ENCODE measurements at places on chromosomes 11 and 22.

DNA sequence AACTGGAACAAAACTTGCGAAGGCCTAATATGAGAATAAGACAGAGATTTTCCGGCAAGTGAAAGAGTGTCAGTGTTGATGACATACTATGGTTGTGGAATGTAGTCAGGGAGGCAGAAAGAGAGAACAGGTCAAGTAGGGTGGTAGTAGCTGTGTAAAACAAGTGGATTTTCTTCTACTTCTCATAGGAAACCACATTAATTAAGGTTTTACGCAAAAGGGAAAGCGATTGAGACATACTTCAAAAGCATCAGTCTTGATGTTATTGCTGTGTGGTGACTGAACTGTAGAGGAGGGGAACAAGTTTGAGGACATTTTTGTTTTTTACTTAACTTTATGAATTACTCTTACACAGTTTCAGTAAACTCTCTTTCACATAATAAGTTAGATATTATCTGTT, 186.0 kb upstream of the CNTN5 start:
- DNase-seq = no peak

DNA sequence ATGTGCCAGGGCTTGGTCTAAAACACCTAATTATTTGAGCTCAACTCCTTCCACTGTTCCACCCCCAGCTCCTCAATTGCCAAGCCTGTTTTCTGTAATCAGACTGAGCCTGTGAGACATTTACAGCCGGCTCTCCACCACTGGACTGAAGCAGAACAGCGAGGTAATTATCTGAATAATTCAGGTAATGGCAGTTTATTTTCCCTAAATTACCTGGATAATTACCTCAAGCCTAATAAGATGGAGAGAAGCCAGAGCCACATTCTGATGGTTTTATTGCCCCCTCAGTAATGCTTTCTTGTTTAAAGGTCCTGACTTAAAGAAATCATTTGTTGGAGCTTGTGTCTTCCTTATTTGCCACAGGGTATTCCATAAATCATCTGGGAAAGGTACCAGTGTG, 64.2 kb downstream of the FZD4 start:
- no peak for DNase-seq

DNA sequence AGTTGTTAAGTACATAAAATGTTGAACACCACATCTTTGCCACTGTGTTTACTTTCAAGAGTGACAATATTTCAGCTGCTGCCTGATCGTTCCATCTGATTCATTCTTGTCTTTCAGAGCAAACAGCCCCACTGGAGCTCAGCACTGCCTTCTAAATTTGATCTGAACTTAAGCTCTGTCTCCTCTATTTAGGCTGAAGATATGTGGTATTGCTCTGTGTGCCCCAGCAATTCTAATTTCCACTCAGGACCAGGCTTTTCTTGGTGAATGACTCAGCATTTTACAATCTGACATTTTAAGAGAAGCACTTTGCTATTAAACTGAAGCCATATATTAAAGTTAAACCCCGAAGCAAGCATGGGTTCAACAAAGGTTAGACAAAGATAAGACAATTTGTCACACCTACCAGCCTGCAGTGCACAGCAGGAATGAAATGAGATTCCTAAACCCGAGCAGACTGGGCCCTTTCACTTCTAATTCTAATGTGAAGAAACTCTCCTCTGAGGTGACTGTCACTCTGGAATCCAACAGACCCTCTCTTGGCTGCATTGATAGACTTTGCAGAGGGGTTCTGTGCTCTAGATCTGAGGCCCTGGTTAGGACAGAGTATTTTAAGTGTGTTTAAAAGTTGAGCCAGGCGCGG, 41.7 kb upstream of the PLET1 start:
- DNase-seq = no peak

- no peak for DNase-seq
Measured at GRCh38 chr11:30358536-30358935, 35.6 kb downstream of the ARL14EP start.

- no peak for DNase-seq
Measured at GRCh38 chr11:128437136-128437535, 150.2 kb downstream of the ETS1 start.

GRCh38 chr11:35857922-35858321, 85.9 kb upstream of the LDLRAD3 start:
- DNase-seq = no peak

- no peak for DNase-seq
Measured at GRCh38 chr11:81477277-81477676, 1256.4 kb downstream of the FAM181B start.

DNA sequence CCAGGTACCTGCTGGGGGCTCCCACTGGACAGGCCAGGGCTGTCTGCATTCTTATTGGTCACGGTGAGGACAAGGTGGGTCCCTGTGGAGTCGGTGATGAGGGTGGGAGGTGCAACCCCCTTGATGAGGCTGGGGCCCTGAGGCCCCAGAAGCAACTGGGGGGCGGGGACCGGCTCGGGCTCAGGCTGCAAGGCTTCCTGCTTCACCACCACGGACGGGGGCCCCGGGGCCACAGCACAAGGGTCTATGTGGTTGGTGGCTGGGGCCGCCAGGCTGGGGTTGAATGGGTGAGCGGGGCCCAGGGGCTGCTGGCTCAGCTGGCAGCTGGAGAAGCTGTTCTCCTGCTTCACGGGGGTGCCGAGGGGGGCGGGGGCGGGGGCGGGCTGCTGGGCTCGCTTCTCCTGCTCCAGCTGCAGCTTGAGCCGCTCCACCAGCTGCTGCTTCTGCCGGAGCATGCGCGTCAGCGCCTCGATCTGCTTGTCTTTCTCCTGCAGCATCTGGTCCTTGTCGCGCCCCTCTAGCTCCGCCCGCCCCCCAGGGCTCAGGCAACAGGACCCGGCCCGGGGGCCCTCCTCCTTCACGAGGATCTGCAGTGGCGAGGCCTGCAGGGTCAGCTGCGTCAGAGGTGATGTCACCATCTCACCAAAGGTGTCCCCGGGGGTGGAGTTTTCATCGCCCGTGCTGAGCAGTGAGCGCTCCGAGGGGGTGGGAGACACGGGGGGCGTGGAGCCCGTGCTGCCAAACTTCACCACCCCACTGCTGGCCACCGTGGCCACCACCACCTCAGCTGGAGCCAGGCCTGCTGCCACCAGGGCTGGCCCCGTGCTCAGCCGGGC, 48.2 kb downstream of the SGSM3 start:
- DNase-seq = no peak

GRCh38 chr22:37198258-37199102, 10.4 kb upstream of the C1QTNF6 start:
- peak; percentile 58 for DNase-seq

GRCh38 chr11:132140056-132140455, 769.6 kb downstream of the NTM start:
- no peak for DNase-seq

DNA sequence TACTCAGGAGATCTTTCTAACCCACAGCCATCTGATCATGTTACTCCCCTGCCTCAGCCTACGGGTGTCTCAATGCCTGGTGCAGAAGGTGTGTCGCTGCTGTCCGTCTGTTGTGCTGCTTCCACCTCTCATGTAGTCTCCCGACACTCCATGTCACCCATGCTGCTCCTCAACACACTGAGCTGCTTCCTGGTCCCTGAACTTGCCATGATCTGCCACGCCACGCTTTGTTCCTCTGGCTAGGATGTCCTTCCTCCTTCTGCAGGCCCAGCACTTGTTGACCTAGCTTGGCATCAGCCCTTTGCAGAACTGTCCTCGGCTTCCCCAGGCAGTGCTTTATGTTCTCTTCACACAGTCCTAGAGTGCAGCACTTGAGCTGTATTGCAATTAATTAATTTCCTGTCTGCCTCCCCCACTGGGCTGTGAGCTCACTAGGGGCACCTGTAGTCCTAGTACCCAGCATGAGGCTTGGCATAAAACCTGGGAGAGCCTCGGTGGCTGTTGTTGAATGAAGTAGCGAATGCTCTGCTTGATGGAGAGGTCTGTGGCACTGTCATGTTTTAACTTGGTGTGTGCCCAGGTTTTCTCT, 9.5 kb downstream of the GTPBP1 start:
- no peak for DNase-seq

- DNase-seq = no peak
Measured at GRCh38 chr22:27226666-27227065, 569.3 kb downstream of the MIAT start.

DNA sequence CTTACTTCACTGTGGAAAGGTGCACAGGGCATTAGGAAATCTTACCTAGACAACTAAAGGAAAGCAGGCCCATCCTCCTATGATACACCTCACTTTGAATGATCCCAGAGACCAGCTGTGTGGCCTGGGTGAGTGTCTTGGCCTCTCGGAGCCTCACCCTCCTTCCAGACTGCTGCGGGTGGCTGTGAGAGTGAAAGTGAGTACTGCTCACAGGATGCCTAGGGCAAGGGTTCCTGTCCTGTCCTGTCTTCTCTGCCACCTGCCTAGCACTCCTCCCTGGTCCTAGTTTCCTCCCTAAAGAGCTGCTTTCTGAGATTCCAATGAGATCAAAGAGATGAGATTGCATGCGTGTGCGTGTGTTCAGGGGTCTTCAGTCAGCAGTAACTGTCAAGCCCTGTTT, 19.5 kb upstream of the ADORA2A start:
- peak; percentile 65 for DNase-seq

DNA sequence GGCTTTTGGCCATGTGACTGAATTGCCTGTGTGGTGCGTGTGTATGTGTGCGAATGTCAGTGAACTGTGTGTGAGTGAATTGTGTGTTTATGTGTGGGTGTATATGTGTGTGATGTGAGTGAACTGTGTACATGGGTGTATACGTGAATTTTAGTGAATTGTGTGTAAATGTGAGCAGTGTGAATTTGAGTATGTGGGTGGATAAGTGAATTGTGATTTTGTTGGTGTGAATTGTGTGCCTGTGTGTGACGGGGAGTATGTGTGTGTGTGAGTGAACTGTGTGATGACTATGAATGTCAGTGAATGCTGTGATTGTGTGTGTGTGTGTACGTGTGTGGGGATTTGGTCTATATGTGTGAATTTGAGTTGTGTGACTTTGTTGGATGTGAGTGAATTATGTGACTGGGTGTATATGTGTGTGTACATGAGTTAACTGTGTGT, 3.5 kb downstream of the DDTL start:
- no peak for DNase-seq

- DNase-seq = no peak
Measured at GRCh38 chr11:129881570-129882170, 13.7 kb downstream of the NFRKB start.

DNA sequence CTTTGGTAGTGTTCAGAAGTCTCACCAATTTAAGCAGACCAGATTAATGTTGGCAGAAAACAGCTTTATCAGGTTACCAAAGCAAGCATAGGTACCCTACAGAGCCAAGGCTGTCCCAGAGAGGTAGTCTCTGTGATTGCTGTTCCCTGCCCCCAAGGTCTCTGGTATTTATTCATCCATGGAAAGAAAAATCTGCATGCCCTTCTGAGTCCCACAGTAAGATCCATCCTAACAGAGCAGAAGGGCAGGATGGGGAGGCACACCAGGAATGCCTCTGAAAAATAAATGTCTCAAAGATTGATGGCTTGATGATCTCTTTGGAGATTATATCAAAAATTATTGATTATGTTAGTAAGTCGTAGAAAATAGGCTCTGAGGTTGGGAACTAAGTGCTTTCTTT, 122.8 kb downstream of the FAT3 start:
- DNase-seq = no peak

DNA sequence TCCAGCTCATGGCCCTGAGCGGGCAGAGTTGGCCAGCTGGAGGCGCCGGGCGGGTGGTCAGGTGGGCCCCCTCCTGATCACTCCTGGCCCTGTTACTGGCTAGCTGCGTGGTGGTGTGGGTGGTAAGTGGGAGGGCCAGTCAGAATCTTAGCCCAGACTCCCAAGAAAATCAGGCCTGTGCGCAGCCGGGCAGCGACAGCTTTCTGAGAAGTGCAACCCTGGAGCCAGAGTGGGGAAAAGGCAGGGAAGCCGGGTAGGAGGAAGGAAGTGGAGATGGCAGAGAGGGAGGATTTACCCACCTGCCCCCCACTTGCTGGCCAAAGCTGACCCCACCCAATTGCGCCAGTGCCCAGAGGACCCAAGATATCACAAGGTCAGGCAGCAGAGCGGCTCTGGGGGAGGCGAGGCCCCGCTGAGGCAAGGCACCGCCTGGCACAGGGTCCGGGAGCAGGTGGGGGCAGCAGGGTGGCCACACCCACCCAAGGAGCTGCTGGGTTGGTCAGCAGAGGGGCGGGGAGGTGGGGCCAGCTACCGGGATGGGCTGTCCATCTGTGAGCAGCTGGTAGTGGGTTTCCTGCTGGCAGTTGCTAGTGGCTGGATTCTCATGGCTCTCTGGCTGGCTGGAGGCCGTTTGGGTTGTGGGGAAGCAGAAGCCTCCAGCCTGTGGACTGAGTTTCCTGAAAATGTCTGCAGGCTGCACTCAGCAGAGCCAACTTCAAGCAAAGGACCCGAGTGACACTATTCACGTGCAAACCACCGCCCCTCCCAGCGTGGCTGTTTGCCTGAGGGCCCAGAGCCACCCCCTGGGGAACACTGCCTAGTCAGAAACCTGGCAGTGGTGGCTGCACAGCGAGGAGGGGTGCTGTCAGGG, 196.4 kb downstream of the IGLL1 start:
- DNase-seq = no peak

GRCh38 chr11:18696638-18697225, 1.8 kb upstream of the TMEM86A start:
- peak; percentile 64 for DNase-seq

DNA sequence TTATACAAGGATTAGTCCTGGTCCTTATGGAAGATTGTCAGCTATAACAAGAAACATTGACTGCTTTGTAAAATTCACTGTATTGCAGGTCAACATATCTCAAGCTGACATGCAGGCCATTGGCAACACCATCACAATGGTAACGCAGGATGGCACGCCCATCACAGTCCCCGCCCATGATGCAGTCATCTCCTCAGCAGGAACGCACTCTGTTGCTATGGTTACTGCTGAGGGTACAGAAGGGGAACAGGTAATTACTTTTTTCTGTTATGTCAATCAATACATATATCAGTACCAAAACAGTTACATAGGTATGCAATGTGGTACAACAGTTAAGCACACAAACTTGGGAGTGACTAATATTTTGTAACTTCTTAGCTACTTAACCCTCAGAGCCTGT, 55.3 kb downstream of the ZNF143 start:
- DNase-seq = peak; percentile 19

DNA sequence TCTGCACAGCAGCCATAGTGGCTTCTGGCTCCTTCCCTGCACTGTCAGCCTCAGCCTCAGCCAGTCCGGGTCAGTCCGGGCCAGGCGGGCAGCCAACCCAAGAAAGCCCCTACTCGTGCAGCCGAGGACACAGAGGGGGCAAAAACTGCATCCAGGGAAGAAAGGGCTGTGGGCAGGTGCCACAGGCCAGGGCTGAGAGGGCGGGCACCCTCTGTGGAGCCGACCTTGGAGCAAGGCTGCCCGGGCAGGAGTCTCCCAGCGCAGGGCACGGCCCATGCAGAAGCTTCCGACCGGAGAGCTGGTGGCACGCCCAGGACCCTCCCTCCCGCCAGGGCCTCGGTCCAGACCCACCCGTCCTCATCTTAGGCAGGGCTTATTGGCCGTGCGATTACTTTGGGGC, 10.5 kb upstream of the TH start:
- DNase-seq = no peak

GRCh38 chr11:124890683-124891372, 6.8 kb downstream of the ROBO4 start:
- no peak for DNase-seq

All from foreskin keratinocyte (primary cell).